GM12892 (cell line): ENCODE measurements at places on chromosomes 3 and 15.

DNA sequence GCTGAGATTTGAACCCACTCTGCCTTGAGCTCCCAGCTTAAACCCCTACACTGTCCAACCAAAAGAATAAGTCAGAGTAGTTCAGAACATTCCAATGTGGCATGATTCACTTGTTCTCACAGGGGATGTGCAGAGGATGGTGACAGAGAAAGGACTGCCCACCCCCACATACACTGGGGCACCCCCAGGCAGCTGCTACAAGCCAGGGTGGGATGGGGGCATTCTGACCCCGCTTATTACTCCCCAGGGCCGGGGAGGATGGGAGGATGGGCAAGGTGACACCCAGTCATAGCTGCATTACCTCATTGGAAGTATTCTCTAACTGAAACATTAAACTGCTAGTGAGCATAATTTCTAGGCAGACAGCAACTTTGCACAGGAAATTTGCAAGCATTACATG, 126.0 kb upstream of the PRR20G start:
- no peak for DNase-seq

- DNase-seq: no peak
These were observed 69.4 kb downstream of the SRGAP3 start for GRCh38 chr3:9179826-9180763.

GRCh38 chr15:28913171-28913765, 27.5 kb downstream of the APBA2 start:
- DNase-seq: no peak

DNA sequence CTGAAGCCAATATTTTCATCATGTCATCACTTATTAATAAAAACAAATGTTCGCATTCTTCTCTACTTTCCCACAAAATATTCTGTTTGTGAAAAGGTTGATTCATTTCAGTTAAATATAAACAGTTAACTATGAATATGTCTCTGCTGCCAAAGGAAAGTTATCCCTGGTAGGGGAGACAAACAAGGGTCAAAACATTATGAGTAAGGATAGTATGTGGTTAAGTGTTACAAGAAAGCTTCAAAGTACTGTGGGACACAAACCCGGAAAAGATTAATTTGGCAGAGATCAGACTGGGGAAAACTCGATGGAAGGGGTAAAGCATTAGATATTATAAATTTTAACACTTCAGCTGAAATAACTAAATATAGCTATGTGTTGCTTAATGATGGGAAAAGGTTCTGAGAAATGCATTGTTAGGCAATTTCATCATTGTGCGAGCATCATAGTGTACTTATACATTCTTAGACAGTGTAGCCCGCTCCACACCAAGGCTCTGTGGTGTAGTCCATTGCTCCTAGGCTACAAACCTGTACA, 436.5 kb upstream of the TBL1XR1 start:
- DNase-seq: no peak

GRCh38 chr15:31263751-31264558, 62.7 kb upstream of the KLF13 start:
- DNase-seq: no peak

DNA sequence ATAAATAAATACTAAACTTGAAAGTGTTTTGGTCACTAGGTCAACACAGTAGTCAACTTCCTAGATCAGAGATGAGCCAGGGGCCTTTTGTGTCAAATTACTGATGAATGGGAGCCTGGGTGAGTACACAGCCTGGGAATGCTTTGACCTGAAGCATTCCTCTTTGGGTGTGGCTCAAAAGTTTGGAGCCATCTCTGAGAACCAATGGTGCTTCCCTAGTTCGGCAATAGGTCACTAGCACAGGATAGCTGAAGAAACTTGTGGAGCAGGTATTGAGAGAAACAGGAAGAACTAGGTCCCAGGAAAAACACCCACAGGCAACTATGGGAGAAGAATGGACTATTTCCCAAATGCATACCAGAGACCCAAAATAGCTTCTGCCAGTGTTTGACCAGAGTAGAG, 56.6 kb upstream of the PLXND1 start:
- no peak for DNase-seq

GRCh38 chr15:85306946-85307686, 73.3 kb upstream of the AKAP13 start:
- DNase-seq: no peak

DNA sequence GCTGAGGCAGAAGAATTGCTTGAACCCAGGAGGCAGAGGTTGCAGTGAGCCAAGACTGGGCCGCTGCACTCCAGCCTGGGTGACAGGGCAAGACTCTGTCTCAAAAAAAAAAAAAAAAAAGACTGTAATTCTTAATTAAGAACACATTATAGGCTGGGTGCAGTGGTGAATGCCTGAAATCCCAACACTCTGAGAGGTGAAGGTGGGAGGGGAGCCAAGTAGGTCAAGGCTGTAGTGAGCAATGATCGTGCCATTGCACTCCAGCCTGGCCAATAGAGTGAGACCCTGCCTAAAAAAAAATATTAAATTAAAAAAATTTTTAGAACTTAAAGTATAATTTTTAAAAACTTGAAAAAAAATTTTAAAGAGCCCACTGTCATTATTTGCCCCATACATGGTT, 13.4 kb upstream of the ARPIN start:
- no peak for DNase-seq

GRCh38 chr15:77815015-77815414, 182.3 kb upstream of the LINGO1 start:
- no peak for DNase-seq

GRCh38 chr3:70963431-70964275, 619.9 kb downstream of the FOXP1 start:
- no peak for DNase-seq

GRCh38 chr15:68223171-68223570, 6.4 kb downstream of the CLN6 start:
- no peak for DNase-seq

- no peak for DNase-seq
These were observed 96.3 kb downstream of the PLXNA1 start for GRCh38 chr3:127079211-127079610.

DNA sequence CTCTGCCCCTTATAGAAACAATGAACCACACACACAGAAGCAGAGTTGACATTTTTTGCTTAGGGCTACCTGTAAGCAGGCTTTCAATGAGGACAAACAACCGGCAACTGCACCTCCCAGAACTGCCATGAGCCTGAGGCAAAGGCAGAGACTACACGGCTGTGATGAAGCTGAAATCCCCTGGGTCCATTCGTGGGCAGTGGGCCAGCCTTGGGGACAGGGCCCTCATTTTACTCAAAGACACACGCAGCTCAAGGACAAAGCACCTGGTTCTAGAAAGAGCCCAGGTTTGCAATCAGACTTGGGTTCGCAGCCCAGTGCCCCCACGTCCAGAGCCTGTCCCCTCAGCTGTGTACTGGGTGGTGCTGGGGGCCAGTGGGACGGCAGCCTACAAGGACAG, 17.9 kb downstream of the FAM174B start:
- no peak for DNase-seq

DNA sequence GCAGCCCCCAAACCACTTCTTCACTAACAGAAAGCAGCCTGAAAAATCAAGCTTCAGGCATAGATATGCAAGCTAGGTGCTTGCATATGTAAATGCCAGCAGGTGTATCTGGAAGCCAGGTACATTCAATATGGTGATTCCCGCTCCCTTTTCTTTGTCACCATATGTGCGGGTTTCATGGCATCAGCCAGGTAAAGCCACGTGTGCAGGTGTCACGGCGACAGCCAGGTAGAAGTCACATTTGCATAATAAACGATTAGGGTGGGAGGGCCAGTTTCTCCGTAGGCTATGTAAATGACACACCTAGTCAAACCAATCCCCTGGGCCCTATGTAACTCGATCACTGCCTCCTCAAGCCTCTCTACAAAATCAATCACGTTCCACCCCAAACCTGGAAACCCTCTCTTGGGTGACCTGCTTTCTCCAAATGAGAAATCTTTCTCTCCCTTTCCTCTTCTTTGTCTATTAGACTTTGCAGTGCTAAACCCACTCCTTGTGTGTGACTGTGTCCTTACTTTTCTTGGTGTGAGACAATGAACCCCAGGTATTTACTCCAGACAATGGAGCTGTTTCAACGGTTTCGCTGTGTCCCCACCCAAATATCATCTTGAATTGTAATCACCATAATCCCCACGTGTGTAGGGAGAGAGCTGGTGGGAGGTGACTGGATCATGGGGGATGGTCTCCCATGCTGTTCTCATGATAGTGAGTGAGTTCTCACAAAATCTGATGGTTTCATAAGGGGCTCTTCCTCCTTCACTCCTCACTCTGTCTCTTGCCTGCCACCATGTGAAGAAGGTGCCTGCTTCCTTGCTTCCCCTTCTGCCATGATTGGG, 44.6 kb downstream of the ONECUT1 start:
- DNase-seq: no peak

DNA sequence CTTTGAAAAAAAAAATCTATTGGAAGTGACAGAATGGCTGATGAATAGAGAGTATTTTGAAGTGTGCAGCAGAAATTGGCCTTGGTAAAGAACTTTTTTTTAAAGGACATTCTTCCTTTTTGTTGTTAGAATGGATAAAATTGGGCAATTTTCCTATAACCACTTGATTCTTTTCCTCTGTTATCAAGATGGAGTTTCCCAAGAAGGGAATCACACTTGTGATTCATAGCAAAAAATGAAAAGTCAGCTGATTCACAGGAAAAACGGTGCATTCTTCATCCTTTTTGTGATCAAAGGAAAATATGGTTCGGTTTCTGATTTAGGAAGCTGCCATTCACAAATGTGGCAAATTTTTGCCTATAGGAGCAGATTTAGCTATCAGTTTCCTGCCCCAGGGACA, 486.8 kb downstream of the GBE1 start:
- no peak for DNase-seq

- no peak for DNase-seq
These were observed 31.2 kb downstream of the TGFBR2 start for GRCh38 chr3:30637310-30638219.

DNA sequence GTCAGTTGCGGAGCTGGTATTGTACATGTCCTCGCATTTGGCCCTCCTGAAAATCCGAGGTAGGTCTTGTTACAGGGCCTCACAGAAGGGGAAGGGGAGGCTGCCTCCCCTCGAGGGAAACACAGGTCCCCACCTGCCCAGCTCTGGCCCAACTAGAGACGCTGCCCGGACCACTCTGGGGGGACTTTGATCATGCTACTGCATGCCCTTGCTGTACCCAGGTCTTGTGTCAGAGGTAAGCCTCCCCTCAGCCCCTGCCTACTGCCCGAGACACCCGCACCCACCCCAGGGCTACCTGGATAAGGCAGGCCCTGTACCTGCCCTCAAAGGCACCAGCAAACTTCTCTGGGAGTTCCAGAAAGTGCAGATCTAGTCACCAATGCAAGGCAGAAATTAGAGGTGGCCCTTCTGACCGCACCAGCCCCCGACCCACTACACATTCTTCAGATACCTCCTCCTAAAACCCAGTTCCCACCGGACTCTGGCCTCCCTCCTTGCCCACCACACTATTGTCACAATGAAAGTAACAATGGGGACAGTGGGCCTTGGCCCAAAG, 981 bp upstream of the SCAP start:
- DNase-seq: no peak

DNA sequence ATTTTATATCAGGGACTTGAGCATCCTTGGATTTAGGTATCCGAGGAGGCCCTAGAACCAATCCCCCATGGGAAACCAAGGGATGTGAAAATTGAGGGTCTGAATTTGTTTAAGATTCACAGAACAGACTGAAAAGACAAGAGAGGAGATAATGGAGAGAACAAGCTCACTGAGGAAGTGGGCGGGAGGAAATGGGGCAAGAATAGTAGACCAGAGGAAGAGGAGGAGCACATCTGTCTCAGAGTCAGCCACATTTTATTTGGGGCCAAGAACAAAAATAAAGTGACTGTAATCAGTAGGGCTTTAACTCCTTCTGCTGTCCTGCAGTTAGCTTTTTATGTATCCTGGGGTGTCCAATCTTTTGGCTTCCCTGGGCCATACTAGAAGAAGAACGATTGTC, 63.8 kb downstream of the BLM start:
- no peak for DNase-seq

GRCh38 chr3:167653155-167653554, 587 bp downstream of the WDR49 start:
- no peak for DNase-seq

GRCh38 chr3:193826159-193826795, 233.3 kb downstream of the OPA1 start:
- no peak for DNase-seq

- DNase-seq: no peak
These were observed 127.5 kb downstream of the OSBPL10 start for GRCh38 chr3:31853580-31853979.

DNA sequence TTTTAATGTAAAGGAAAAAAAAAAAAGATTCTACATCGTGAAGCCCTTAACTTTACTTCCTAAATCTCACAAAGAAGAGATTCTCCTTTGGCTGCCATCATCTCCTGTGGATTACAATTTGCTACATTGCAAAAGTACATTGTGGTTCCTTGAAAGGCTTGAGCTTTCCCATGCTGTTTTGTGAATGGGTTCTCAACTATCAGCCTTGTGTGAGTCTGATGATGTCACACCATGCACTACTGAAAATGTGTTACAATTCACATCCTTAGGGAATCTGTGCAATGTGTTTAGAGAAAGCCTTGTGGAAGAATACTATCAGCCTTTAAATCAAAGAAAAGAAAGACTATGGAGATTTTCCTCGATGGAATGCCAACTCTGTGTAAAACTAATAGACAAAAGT, 510.0 kb upstream of the ALCAM start:
- no peak for DNase-seq

GRCh38 chr3:36606871-36607765, 157.2 kb downstream of the DCLK3 start:
- DNase-seq: no peak

DNA sequence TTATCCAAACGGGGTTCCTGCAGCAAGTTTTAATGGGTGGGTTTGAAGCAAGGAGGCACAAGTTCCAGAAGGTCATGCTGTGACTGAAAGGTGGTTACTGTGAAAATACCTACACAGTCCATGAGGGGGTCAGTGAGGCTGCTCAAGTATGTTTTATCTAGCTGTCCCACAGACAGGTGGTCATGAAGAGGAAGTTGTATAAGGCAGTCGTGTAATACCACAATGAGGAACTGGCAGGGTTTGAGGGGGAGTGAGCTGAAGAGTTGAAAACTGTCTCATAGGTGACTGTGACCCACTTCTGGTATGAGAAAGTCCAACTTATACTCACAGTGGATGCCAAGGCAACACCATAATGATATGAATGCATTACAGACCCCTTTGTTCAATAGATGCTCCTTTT, 856.8 kb downstream of the OTOL1 start:
- DNase-seq: no peak

DNA sequence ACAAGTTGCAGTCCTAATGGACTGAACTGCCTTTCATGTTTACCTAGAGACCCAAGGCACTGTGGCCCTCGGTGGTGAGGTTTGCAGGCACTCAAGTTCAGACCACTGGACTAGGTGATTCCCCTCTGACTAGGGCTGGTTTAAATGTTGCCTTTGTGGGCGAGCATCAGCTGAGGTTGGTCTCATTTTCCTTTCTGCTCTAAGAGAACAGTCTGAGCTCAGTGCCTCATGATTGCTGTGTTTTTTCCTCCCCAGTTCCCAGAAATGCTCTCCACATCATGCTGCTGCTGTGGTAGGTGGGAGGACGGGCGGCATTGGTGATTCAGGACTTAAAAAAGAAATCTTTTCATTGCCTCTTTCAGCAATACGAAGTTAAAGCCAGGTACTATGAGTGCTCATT, 237.2 kb downstream of the MBNL1 start:
- no peak for DNase-seq

- DNase-seq: no peak
These were observed 1.0 kb downstream of the SNX1 start for GRCh38 chr15:64096668-64097384.

GRCh38 chr3:42271786-42272185, 5.8 kb upstream of the CCK start:
- no peak for DNase-seq

- DNase-seq: no peak
These were observed 92.1 kb downstream of the ASB7 start for GRCh38 chr15:100694381-100695021.

- no peak for DNase-seq
These were observed 243.9 kb upstream of the UMPS start for GRCh38 chr3:124486324-124486723.
